ENCODE measurements at places on chromosomes 5 and 9. TPM values are rescaled to one million over a fixed set of nuclear protein-coding genes. Genes with fewer than 3 reads are reported as not detected.

- no peak for DNase-seq
These were observed 51.9 kb upstream of the SPDL1 start for GRCh38 chr5:169531631-169532030.

- DNase-seq, result no peak
These were observed 51.9 kb upstream of the NMUR2 start for GRCh38 chr5:152456815-152457443.

- DNase-seq, result no peak
These were observed 1.2 kb downstream of the PDE8B start for GRCh38 chr5:77211691-77212047.

The ZNG1C gene
- 128 TPM for total RNA-seq

The SLCO6A1 gene
- not detected for total RNA-seq
